RCC 7860 (cell line): ENCODE measurements at places on chromosomes 11 and 22.
A peak's percentile ranks its signal among the peaks of the same experiment; 100 is the strongest.

GRCh38 chr11:16155448-16155847 lies 200.9 kb downstream of the SOX6 start:
- DNase-seq, result no peak

GRCh38 chr11:94090401-94090800 lies 38.2 kb upstream of the PANX1 start:
- DNase-seq, result no peak

DNA sequence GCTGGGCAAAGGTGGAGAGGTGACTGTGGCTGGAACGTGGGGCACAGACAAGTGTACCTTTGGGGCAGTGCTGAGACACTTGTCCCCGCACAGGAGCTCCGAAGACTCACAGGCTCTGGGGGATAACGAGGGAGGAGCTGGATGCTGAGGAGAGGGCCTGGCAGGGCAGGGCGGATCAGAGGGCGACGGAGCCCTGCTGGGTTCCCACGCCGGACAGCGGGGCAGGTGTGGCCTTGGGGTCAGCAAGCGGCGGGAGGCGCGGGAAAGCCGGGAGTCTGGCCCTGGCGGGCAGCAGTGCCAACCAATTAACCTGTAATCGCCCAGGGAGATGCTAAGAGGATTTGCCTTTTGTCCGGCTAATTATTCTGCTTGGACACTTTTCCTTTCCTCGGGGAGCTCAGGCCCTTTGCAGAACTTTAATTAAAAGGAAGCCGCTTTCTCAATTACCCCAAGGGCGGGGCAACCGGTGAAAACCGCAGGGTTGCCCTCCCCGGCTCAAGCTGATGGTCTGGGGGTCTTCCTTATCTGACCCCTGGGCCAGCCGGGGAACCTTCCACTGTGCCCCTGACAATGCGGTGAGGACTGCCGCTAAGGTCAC lies 71.5 kb downstream of the WNT7B start:
- DNase-seq, result no peak

GRCh38 chr11:45079075-45079444 lies 67.4 kb upstream of the PRDM11 start:
- no peak for DNase-seq

GRCh38 chr22:35312198-35313059 lies 12.7 kb downstream of the TOM1 start:
- DNase-seq, result peak; percentile 86

DNA sequence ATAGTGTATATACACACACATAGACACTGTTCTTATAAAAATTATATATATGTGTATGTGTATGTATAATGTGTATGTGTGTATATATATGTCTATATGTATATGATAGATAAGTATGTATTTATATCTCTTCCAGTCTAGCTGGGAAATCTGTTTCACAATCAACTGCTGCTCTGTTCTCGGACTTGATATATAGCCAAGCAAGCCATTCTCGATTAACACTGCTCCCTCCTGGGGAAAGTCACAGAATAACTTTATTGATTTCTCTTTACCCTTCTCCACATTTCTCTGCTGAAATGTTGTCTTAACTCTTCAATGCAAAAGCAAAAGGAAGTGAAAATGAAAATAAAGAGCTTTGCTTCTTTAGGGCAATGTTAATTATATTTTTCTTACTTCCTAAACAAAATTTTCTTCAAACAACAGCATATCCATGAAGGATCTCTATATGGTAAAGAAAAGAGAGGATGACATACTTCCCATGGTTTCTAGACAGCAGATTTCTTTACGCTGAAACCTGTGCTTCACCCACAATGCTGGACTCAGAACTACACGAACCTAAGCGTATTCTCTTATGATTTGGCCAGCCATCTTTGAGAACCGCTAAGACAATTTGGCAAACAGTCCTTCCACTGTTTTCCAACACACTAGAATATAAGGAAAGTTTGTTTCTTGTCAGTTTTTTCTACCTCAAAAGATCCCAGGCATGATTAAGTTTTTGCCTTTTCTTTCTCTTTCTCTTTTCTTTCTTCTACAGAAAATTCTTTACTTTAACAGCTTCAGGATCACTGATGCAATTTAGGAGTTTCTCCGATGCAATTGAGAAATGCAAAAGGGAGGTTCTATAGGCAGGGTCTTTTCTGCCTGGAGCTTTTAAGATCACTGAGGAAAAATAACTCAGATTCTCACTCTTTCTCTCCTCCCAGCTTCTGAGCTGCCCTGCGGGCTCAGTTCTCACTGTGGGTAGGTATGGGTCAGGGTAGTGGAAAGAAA lies 1.9 kb downstream of the BLID start:
- no peak for DNase-seq

- no peak for DNase-seq
Observed at GRCh38 chr11:16292167-16292859, 64.0 kb downstream of the SOX6 start.

DNA sequence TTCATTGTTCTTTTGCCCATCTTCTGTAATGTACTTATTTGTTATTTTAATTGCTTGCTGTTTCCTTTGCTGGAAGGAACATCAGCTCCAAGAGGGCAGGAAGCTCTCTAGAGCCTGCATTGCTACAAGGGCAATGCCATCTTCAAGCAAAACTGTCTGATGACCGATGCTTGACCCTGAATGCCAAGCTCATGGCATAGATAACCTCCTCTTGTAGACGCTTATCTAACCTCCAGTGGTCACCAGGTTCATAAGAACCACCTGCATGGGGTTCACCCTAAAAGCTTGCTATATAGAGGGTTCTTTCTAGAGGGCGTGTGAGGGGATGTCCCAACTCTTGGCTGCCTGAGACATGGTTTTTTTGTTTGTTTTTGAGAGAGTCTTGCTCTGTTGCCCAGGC lies 16.5 kb downstream of the FADS3 start:
- no peak for DNase-seq

GRCh38 chr22:38346506-38346905 lies 29.3 kb upstream of the CSNK1E start:
- no peak for DNase-seq

DNA sequence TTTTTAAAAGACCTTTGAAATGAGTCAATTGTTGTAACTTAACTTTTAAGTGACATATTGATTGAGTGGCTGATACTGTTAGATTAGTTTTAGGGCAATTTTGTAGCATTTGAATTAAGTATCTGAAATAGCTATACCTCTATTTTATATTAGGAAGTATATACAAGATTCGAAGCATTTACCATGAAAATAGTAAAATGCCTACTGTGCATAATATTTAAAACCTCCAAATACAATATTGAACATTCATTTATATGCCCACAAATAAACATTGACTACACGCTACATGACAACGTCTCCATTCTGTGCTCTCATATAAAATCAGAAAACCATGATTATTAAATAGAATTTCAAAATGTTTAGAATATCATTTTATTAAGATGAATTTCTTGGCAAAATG lies 14.5 kb downstream of the SOX6 start:
- no peak for DNase-seq

GRCh38 chr11:113568566-113568965 lies 93.4 kb upstream of the DRD2 start:
- no peak for DNase-seq

DNA sequence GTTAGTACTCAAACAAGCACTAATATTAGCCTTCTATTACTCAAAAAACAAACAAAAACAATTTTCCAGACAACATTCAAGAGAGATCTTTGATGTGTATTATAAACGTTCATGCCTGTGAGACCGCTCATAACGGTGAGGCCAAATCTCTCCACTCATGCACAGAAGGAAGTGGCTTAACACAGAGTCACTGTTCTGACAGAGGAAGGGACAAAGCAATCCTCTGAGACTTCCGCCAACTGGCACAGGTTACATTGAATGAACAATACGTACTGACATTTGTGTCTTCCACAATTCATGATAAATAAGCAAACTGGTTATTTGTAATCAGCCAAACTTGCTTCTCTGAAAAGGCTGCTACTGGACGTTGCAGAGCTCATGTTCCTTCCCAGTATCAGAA lies 30.5 kb downstream of the CHKA start:
- no peak for DNase-seq

DNA sequence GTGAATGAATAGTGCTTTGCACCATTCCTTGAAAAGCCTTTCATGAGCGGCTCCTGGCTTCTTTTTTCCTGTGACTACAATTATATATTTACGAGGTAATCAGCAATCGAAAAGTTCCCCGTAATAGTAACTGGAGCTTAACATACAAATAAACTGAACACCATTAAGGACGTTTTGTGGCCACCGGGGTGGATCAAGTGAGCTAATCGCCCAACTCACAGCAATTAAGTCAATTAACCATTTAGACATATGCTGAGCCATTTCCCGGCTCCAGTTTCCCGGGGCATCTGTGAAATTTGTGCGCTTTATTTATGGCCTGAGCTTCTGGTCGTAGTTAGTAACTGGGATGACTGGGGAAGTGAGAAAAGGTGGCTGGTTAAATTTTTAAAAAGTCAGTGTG lies 465.2 kb downstream of the MIAT start:
- DNase-seq, result no peak

- DNase-seq, result peak; percentile 88
Observed at GRCh38 chr22:36386351-36386899, 1.3 kb downstream of the MYH9 start.

DNA sequence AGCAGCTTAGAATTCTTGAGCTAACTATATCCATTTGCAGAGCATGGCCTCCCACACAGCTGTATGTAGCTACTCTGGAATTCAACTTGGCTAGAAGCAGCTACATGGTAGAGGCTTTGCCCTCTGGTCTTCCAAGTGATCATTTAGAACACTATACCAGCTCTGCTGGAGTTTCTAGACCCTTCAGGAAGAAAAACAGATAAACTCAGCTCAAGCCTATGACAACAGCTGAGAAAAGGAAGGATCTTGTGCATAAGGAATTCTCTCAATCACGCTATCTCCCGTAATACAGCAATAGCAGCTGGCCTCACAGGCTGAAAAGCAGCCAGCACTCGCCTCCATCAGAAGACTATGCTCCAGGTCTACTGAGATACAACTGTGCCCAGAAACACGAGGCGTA lies 50.6 kb upstream of the APOA1 start:
- DNase-seq, result no peak

- no peak for DNase-seq
Observed at GRCh38 chr11:6622261-6623171, 3.3 kb upstream of the TPP1 start.

GRCh38 chr11:131441051-131441810 lies 70.8 kb downstream of the NTM start:
- no peak for DNase-seq

- no peak for DNase-seq
Observed at GRCh38 chr11:131851964-131852755, 481.7 kb downstream of the NTM start.

DNA sequence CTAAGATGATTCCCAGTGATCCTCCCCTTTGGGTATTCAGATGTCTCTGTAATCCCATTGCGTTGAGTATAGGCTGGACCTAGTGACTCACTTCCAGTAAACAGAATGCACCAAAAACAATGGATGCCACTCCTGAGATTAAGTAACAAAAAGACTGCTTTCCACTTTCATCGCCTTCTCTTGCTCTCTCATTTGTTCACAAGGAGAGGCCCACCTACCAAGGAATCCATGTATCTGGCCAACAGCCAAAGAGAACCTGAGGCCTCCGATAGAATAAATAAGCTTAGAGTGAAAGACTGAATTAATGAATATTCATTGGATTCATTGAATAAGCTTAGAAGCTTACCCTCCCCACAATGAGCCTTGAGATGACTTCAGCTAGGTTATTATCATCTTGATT lies 454.6 kb downstream of the KCNA4 start:
- no peak for DNase-seq

DNA sequence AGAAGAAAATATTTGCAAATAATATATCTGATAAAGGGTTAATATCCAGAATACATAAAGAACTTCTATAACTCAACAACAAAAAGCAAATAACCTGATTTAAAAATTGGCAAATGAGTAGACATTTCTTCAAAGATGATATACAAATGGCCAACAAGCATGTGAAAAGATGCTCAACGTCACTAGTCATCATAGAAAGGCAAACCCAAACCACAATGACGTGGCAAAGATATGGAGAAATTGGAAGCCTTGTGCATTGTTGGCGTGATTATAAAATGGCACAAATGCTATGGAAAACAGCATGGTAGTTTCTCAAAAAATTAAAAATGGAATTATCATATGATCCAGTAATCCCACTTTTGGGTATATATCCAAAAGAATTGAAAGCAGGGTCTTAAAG lies 466.3 kb downstream of the TBC1D22A start:
- no peak for DNase-seq

DNA sequence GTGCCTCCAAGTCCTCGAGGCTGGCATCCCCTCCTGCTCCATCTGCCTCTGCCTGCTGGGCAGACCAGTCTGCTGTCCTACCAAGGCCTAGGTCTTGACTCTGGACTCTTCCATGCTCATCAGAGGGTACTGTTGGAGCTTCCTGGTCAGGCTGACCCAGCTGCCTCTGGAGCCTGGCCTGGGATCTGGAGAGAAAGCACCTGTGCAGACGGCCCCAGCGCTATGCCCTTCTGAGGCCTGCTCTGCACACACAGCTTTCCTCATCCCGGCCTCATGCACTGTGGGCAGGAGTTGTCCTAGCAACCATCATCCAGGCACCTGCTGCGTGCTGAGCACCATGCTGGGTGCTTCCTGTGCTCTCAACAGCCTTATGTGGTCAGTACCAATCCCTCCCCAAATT lies 70.8 kb downstream of the CDKN1C start:
- no peak for DNase-seq

- DNase-seq, result no peak
Observed at GRCh38 chr11:94731880-94732601, 36.1 kb upstream of the AMOTL1 start.

DNA sequence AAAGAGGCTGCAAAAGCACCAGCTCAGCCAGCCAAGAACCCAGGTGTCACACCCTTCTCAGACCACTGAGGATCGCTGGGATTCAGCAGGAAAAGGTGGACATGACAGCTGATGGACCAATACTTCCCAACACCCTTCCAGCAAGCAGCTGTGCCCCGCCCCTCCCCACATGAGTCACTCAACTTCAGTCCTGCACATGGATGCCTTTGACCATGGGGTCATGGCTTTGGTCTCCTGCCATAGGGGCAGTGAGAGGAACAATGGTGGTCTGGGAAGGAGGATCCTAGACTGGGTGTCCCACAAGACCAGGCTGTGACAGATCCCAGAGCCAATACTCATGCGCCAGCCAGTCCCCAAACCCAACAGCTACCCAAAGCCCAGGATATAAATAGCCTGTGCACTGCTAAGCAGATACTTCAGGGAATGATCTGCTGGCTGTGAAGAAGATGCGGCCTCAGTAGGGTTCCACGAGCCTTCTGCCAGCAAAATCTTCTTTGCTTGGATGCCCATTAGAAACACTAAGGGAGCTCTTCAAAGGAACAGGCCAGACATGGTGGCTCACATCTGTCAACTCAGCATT lies 5.5 kb upstream of the RGL4 start:
- DNase-seq, result no peak

GRCh38 chr11:103942646-103943045 lies 93.8 kb upstream of the DDI1 start:
- DNase-seq, result no peak

DNA sequence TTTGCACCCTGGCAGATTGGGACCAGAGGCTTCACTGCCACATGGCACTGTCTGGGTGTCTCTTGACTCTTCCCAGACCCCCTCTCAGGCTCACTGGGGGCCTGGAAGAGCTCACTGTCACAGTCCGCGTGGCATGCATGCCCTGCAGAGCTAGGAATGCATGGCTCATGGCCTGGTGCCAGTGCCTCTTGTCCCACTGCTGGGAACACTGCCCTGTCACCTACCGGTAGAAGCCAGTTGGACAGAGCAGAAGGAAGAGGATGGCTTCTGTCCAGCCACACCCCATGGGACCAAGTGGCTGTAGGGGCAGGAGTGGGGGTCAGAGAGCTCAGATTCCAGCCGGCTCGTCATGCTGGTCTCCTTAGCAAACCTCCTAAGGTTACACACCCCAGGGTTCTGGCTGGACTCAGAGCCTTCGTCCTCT lies 29.7 kb downstream of the MB start:
- DNase-seq, result peak; percentile 47

GRCh38 chr11:13338019-13338426 lies 60.4 kb downstream of the BMAL1 start:
- no peak for DNase-seq
